ENCODE measurements at places on chromosomes 6 and 20.

DNA sequence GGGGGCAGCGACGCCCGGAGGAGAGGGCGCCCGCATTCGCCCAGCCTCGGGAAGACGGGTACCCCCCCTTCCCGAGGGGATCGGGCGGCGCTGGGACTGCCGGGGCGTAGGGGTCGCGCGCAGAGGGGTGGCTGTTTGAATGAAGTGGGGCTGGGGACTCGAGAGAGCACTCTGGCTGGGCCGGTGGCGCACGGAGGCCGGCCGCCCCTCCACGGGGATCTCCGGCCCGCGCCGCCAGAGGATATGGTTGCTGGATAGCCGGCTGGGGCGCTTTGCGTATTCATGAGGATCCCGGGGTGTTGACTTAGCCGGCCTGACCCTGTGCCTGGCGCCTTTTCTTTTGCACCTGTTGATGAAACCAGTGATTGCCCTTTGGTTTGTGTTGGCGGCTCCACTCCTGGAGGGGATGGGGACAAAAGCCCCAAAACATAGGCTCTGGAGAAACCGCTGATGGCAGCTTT, 469 bp downstream of the SYNJ2 start:
- DNase-seq, result peak; percentile 30

- peak; percentile 65 for DNase-seq
Observed at GRCh38 chr6:116406678-116407345, 36.1 kb downstream of the DSE start.

DNA sequence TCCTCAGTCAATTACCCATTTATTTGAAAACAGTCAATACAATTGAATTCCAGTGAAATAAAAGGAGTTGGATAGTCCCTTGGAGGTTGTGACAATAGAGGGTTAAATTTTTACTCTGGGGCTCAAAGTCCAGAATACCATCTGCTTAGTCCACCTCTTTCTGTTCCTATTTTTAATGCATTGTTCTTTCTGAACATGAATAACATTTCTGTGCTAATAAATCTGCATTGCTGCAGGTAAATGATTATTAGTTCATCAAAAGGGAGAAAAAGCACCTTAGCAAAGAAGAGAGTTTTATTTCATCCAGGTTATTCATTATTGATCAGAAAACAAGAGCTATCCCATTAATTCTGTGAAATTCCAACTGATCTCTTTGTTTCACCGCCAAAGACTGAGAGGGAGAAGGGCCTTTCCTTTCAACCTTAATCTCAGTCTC, 166.1 kb upstream of the OLIG3 start:
- no peak for DNase-seq

DNA sequence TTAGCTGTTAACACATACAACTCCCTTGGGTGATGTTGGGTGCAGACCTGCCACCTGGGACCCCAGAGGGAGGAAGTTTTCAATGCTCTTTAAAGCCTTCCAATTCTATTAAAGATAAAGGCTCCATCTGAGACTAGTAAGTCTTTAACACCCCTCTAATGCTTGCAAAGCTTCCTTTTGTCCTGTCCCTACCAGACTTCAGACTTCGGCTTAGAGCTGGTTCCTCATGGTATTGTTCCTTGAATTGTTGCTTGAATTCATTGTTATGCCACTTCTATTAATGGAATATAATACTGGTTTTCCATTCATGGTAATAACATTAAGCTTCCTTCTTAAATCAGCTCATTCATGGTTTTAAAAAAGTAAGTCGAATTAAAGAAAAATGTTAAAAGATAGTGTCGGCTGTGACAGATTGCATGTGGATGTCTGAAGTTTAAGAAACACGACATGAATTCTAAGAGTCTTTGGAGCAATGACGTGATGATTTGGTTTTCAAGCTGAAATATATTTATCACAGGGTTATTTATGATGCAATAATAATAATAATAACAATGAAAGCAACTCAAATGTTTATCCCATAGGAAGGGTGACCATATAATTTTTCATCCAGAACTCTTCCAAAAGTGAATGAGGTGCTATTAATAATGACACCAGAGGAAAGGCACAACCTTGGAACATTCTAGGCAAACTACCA, 21.8 kb downstream of the PDYN start:
- no peak for DNase-seq

DNA sequence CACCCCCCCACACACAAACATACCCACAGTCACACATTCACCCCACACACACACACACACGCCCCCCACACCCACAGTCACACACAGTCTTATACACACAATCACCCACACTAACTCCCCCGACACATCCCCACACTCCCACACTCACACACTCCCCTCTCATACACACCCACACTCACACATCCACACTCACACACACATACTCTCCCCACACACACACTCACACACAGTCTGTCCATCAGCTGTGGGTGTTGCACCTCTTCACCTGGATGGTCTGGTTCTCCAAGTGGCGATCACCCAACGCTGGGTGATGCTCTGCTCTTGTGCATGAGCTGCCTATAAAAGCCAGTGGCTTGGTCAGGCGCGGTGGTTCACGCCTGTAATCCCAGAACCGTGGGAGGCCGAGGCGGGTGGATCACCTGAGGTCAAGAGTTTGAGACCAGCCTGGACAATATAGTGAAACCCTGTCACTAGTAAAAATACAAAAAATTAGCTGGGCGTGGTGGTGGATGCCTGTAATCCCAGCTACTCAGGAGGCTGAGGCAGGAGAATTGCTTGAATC, 158.9 kb downstream of the SMOC2 start:
- no peak for DNase-seq

GRCh38 chr20:41748756-41749582, 130.8 kb upstream of the CHD6 start:
- DNase-seq, result no peak

- DNase-seq, result no peak
Observed at GRCh38 chr6:159212525-159213280, 43.5 kb downstream of the FNDC1 start.

- peak; percentile 40 for DNase-seq
Observed at GRCh38 chr6:7166410-7167293, 58.9 kb downstream of the RREB1 start.

Data from fibroblast of the aortic adventitia (primary cell).